ENCODE measurements at places on chromosomes 4 and X.

GRCh38 chr4:189294574-189294973 lies 646.1 kb upstream of the FRG1 start:
- no peak for DNase-seq

- no peak for DNase-seq
Observed at GRCh38 chrX:129043138-129043537, 480.2 kb downstream of the SMARCA1 start.

DNA sequence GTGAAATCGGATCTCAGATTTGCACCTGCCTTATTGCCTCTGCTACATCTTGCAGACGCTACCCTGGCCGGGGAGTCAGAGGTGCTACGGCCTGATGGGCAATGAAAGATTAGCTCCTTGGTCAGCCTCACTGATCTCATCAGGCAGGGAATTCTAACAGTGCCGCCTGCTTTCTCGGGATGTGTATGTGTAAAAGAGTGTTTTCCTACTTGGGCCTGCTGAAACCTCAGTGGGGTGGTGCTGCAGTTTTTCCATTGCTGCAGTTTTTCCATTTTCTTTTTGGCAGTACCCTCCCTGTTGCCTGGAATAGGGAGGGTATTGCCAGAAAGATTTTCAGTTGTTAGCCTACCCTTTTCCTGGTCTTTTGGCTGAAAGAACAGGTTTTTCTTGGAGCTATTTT lies 117.5 kb downstream of the CDKL5 start:
- no peak for DNase-seq

DNA sequence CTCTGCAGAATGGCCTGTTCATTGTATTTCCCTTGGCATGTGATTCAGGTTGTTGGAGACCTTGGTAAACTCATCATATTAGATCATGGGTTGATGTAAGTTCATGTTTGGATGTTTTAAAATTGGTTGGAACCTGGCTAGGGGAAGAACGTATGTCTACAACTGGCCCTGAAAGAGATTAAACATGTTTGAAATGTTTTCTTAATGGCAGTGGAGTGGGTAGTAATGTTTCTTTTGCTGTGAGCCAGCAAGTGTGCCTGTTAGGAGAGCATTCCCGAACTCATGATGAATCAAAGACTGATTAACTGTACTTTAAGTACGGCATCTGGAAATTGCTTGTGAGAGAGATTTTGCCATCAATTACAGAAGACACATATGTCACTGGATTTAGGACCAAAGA lies 44.5 kb upstream of the SLC4A4 start:
- no peak for DNase-seq

DNA sequence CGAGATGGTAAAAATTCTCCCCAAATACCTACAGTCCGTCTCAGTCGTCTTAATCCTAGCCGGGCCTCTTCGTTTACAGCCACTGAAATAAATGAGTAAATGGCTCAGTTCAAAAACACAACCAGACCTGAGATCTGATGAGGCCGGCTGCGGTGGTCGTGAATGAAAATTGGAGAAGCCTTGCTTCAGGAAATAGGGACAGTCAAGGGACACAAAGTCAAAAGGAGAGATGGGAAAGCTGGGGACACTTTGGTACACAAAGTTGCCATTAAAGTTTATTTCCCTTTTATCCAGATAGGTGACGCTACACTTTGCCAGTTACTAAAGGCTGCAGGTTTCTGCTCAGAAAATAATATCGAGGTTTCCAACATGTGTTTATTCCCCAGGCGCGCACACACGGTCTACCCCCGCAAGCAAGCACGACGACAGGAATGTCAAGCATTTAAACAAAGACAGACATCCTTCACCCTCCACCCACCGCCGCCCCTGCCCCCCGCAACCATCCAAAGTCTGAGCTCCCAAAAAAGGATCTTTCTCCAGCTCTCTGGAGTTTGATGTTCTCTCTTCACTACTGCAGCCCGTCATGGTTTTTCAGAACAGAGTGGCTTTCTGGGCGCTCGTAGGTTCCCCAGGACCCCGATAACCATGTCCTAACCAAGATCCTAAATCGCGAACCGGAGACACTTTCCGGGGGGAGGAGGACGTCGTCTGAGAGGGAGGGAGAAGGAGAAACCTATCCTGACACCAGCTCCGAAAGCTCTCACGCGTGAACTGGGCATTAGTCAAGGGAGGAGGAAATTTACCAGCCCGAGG lies 1.3 kb upstream of the PCDH7 start:
- DNase-seq = no peak

- no peak for DNase-seq
Observed at GRCh38 chr4:139682741-139683151, 17.1 kb downstream of the MGST2 start.

- no peak for DNase-seq
Observed at GRCh38 chr4:71711044-71711984, 72.6 kb downstream of the GC start.

- DNase-seq = no peak
Observed at GRCh38 chrX:150635952-150636351, 57.2 kb upstream of the MTMR1 start.

GRCh38 chr4:95572304-95572991 lies 23.7 kb upstream of the UNC5C start:
- no peak for DNase-seq

DNA sequence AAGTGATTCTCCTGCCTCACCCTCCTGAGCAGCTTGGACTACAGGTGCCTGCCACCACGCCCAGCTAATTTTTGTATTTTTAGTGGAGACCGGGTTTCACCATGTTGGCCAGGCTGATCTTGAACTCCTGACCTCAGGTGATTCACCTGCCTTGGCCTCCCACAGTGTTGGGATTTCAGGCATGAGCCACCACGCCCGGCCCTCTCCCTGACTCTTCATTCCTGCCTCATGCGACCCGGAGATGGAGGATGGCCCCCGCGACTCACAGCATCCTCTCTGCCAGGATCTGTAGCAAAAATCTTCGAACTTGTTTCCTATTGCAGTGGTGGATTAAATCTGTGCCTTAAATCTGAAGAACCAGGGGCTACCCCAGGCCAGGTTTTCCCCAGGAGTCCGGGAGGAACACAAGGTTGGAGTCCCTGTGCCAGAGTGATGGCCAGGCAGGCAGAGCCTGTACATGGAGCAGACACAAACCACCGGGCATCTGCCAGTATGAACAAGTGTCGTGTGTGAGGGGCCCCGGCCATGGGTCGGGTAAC lies 11.5 kb downstream of the CPLX1 start:
- DNase-seq = no peak

GRCh38 chr4:41212616-41213203 lies 1.6 kb downstream of the APBB2 start:
- DNase-seq = no peak

GRCh38 chr4:25816591-25817058 lies 46.2 kb downstream of the SEL1L3 start:
- no peak for DNase-seq

DNA sequence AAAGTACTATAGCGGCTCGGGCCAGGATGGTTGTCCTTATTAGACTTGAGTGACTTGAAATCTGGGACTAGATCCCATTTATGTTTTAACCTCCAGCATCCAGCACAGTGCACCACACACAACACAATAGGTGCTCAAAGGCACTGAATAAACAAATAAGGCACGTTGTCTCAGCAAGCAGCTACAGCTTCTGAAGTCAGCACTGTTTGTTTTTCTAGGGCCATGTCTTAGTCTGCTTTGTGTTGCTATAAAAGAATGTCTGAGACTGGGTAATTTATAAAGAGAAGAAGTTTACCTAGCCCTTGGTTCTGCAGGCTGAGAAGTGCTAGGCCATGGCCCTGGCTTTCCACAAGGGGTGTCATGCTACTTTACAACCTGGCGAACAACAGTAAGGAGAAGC lies 102.1 kb upstream of the LNX1 start:
- DNase-seq = no peak

DNA sequence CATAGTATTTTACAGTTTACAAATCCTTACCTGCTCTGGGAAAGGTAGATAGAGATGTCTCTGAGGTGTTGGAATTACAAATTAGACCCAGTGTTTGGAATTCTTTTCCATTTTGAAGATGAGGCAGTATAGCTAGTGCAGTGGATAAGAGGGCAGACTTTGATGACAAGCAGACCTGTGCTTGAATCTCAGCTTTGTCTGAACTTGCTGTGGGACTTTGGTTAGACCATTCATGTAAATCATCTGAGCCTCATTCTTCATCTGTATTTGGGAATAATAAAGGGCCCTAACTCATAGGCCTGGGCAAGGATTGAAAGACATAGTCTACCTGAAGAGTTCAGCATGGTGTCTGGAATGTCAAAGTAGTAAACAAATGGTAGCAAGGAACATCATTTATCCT lies 77.2 kb upstream of the BOD1L1 start:
- no peak for DNase-seq

DNA sequence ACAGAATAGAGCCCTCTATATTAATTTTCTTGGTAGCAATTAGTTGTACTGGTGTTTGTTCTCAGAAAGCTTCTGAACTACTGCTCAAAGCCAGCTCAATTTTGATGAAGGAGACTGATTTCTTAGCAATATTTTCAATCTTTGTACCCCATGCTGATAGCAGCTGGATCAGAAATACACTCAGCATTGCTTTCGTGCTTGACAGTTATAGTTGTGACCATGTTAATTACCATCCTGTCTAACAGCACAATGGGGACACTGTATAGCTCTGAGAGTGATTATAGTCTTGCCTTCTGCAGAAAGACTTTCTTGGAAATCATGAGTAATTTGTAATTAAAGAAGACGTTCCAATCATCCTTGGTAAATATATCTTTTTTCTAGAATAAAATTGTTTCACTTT lies 79.7 kb upstream of the GNPDA2 start:
- DNase-seq = no peak

- no peak for DNase-seq
Observed at GRCh38 chrX:100931218-100931924, 2.7 kb upstream of the XKRX start.

DNA sequence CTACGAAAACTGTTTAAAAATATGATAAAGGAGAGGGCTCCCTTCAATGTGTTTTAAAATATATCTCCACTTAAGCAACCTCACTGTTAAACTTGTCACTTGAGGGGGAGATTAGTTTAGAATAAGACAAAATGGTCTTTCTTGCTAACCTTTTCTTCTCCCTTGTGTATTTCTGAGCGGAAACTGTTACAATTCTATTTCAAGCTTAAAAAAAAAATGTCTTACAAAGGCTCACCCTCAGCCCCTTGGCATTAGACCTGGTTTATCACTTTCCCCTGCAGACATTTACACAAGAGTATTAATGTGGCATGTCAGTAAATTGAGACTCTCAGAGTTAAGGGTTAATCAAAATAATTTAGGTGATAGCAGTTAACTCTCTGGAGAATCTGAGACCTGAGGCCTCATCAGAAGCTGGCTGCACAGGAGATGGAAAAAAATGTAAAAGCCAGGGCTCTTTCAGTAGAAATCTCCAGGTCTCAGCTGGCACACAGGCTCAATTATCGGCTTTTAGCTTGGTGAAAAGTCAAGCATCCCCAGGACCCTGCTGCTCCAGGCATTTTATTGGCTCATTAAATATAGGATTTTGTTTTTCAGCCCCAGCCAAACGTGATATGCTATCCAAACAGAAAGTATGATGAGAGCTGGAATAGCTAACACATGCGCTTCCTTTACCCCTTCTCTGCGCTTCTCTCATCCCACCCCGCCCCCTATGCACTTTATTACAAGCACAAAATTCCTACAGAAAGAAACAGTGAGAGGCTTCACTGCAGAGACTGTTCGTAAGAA lies 130.5 kb downstream of the PPA2 start:
- no peak for DNase-seq

- no peak for DNase-seq
Observed at GRCh38 chrX:54695816-54696487, 102.1 kb downstream of the ITIH6 start.

GRCh38 chr4:111231281-111231680 lies 608.4 kb upstream of the PITX2 start:
- DNase-seq = no peak

DNA sequence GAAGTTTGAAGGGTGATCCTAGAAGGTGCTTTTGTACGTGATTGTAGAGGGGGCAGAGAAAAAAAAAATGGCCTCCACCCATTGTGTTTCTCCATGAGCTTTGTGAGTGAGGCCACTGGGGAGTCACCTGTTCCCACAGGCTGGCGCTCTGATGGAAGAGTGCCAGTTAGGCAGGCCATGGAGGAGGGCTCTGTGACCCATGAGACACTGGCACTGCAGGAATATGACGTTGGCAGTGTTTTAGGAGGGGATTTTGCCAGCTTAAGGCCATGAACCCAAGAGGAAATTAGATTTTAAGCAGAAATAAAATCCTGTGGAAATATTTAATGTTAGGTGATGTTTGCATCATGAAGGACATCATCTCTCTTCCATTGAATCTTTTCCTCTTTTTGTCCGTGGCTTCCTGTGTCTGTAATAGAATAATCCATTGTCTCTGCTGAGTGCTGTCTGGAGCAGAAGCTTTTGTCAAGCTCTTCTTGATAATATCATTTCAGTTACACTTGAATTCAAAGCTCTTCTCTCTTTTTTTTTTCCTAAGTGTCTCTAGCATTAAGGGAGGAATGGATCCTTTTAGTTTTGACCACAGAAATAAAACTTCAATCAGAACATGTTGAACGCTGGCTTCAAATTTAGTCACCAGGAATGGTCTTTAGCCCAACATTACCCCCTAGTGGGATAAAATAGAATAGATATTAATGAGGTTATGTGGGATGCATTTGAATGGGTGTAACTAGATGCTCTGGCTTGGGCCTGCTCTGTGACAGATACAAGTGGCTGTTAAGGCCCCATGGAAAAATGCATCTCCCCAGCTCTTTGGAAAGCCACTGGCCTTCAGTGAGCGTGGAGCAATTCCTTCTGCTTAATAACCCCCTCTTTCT lies 41.0 kb upstream of the UCP1 start:
- DNase-seq = no peak

DNA sequence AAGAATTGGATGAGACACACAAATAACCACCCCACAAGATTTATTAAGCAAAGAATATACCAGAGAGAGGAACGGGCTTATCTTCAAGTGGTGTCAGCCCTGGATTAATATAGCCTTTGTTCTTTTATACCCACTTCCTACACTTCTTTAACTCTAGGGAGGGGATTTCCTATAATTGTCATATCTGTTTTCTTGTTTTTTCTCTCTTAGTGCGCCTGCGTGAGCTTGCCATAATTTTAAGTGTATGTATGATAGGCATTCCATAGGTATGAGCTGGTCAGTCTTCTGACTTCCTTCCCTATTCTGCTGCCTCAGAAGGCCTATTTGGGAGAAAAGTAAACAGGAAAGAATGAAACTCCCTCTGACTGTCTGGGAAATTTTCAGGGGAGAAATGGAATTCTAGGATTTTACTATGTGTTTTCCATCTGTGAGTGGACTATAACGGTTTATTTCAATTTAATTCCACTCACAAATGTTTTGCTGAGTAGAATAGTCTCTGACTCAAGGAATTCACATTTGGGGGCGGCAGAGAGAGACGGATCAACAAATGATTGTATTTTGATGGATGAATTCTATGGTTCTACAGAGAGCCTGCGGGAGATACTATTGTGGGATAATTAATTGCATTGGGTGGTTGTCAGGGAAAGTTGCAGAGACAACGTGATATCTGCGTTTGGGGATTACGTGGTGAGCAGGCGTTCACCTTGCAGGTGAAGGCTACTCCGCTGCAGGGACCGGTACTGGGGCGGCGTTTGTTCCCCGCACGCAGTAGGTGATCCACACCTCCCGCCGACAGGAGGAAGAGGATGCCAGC lies 626 bp upstream of the CEP135 start:
- peak; percentile 25 for DNase-seq
